ENCODE measurements at places on chromosomes 7 and 10. TPM values are rescaled to one million over a fixed set of nuclear protein-coding genes. Genes with fewer than 3 reads are reported as not detected.

DNA sequence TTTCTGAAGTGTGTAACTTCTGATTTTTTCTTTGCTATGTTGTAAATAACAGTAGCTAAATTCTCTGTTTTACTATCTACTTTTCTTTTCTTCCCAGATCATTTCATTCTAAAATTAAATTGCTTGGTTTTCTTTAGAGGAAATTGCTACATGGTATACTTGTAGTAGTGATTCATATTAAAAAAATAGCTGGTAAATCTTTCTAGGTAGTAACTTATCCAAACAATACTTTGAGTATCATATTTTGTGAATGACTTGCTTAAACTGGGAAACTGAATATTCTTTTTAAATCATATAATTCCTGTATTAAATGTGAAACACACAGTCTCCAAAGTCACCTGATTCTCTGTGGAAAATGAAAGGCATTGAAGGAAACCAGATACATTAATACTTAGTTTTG lies 85.5 kb downstream of the ZNRF2 start:
- DNase-seq, result no peak

Gene ARHGAP22
- 2.5 TPM for total RNA-seq

- DNase-seq, result no peak
Observed at GRCh38 chr7:40549372-40550039, 414.7 kb downstream of the SUGCT start.

DNA sequence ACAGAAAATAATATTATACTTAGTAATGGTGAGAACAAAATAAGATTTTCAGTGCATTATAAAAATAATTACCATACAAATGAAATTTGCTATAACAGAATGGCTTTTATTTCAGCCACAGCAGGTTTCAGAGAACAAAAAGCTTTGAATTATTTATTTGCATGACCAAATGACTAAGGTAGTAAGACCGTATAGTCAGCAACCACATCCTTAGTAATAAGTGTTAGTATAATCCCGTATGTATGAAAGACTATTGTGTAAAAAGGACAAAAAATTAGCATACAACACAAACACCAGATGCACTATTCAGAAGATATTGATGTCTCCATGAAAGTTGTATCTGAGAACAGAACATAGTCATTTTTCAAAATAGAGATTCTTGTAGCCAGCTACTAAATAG lies 12.2 kb downstream of the PDZD8 start:
- no peak for DNase-seq

- no peak for DNase-seq
Observed at GRCh38 chr10:94199565-94199964, 163.2 kb downstream of the NOC3L start.

Gene CYP2E1
- total RNA-seq, result 2.0 TPM

DNA sequence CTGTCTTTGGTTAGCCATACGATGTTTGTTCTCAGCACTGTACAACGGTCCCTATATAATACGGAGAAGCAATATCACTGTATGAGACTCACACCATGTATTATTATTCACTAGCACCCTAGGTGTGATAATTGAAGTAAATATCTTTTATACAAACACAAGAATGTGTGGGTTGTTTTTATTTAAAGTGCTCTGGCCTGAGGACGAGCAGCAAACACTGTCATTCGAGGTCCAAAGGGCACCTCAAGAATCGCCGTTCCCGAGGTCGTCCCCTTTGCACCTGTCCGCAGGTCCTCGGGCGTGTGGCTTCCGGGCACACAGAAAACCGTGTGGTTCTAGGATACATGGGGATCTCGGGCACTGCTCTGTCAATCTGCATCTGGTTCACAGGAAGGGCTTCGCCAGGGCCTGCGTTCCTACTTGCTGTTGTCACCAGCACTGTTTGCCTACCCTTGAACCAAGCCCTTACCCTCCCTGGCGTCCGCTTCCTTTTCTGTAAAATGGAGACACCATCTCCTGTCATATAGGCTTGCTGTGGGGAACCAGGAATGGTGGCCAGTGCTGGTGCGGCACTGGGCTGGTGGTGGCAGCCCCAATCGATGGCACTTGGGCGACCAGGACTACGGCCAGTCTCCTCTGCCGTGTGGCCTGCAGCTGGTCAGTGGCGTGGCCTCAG lies 28.5 kb upstream of the SH2B2 start:
- DNase-seq, result no peak

Gene SPDYE6
- total RNA-seq, result not detected

Gene NUPR2
- not detected for total RNA-seq

DNA sequence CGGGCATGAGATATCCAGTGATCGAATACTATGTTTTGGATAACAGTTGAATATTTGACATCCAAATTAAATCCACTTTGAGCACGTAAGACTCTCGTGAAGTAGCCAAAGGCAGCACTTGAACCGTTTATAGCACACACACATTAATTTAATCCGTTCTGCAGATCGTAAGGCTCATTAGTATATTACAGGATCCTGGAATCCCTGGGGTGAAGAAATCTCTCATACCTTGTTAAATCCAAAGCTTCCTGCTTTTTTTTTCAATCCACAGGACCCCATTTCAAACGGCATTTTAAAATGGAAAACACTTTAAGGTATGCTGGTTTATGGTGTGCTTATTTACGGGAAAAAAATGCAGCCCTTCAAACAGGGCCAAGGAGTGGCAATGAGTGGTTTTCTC lies 158.4 kb upstream of the ADARB2 start:
- no peak for DNase-seq

GRCh38 chr10:20396701-20397100 lies 500.4 kb downstream of the NEBL start:
- DNase-seq, result no peak

DNA sequence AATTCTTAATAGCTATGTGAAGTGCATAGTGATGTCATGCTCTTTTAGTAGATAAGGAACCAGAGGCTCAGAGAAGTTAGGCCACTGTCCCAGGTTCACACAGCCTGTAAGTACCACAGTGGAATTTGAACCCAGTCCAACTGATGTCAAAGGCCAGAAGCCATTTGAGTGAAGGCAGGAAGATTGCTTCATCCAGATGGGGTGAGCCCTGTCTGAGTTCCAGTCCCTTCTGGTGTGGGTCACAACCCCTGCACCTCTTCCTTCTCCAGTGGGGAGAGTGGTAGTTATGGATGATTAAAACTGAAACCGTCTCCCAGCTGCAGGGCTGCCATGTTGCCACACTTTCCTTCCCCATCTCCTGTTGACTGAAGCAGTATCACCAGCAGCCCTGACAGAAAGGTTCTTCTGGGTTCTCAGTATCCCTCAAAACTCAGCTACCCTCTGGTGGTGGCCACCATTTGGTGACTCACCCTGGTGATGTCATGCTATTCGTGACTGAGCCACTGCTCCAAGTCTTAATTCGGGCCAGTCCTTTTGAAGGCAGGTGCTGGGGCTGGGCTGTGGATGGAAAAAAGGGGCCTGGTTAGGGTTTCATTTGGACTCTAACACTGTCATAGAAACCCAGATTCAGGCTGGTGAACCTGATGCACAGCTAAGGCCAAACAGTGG lies 1.5 kb upstream of the C10orf95 start:
- no peak for DNase-seq

DNA sequence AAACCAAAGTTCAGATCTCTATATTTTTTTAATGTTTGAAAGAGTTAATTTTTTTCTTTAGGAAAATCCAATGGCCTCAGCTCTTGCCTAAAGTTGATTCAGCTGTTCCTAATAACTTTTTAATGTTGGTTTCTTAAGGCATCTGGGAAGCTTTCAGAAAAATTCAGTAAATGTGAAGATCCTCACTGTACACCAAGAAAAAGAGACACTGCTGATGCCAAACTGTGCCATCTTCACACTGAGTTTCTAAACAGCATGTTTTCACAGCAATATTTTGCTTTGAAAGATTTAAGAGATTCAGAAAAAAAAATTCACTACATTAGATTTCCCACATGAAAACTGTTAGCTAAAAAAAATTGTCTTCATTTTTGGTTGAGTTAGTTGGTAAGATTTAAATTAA lies 249.4 kb downstream of the NEBL start:
- DNase-seq, result no peak

Gene OR2A2
- total RNA-seq, result not detected

Gene PILRA
- 1.9 TPM for total RNA-seq

Gene ITGB8
- 2.3 TPM for total RNA-seq

DNA sequence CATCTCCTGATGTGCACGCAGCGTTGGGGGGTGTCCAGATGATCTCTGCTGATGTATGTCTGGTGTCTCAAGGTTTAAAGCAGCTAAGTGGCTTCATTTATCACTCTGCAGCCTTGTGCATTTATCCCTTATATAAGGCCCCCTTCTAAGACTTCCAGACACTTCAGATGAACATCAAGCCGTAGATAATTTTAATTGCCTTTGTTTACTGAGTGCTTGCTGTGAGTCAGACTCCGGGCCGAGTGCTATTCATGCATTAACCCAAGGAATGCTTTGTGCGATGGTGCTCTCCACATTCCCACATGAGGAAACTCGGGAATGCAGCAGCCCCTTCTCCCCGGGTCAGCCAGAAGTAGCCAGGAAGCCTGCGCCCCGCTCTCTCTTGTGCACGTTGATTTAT lies 328.6 kb upstream of the COBL start:
- no peak for DNase-seq

GRCh38 chr10:103986360-103986759 lies 19.4 kb downstream of the SLK start:
- DNase-seq, result no peak

DNA sequence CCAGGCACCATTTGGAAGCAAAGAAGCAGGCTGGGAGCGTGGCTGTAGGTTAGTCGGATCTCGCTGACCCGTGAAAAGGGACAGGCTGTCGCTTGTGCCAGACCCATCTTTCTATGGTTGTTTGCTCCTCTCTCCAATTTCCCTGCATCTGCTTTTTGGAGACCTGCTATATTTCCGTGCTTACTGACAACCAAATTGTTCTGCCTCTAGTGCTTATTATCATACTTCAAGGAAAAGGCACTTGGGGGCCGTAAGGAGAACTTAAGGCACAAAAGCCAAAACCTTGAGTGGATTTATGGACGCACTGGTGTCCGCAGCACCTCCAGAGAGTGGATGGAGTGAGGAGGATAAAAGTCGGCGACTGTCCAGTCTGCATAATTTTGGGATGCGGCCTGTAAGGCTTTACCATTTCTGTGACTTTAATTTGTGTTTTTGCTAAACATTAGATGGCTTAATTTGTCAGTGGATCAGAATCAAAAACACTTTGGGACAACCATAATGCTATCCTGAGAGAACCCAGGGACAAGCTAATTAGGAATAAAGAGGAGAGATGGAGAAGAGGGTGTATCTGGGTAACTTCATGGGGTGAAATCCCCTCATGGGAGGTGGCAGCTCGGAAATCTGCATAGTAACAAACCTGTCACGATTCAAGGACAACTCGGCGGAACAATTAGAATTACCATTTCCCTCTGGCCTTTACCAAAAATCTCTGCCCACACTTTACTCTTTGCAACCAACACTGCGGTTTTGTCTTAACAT lies 206.7 kb downstream of the HDAC9 start:
- no peak for DNase-seq

GRCh38 chr10:43785252-43785651 lies 136.6 kb upstream of the ZNF32 start:
- DNase-seq, result no peak

DNA sequence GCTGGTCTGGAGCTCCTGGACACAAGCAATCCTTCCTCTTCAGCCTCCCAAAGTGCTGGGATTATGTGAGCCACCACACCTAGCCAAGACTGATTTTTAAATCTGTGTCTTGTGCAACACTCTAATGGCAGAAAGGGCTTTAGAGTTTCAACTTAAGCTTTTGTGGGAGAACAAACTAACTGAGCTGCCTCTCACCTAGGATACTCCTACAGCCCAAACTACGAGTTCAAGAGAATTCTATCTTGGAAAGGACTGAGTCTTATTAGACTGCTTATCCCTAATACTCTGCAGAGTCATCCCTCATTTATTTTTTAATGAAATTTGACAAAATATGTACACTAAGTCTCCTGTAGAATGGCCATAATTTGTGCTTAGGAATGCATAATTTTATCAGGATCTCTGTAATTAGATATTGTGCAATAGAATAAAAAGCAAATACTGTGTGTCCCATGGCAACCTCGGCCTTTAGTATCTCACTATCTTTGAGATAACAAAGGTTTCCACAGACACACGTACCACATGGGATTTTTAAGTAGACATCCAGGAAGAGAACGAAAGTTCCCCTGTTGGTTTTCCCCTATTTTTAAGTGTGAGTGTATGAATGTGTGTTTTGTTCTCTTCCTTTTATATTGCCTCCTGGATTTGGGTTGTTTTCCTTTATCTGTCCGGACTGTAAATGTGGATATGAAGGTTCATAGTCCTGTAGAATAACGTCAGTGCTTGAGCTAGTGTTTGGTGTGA lies 199.4 kb upstream of the TCF7L2 start:
- no peak for DNase-seq

- DNase-seq, result no peak
Observed at GRCh38 chr7:137539111-137539715, 195.7 kb upstream of the PTN start.

Gene TFEC
- total RNA-seq, result 0.41 TPM

GRCh38 chr7:805261-805660 lies 27.0 kb upstream of the SUN1 start:
- DNase-seq, result peak; percentile 48

GRCh38 chr10:123890226-123890625 lies 1.4 kb downstream of the CPXM2 start:
- no peak for DNase-seq

Gene TDRD1
- 7.0 TPM for total RNA-seq

GRCh38 chr7:87144173-87144657 lies 8.0 kb upstream of the DMTF1 start:
- no peak for DNase-seq

DNA sequence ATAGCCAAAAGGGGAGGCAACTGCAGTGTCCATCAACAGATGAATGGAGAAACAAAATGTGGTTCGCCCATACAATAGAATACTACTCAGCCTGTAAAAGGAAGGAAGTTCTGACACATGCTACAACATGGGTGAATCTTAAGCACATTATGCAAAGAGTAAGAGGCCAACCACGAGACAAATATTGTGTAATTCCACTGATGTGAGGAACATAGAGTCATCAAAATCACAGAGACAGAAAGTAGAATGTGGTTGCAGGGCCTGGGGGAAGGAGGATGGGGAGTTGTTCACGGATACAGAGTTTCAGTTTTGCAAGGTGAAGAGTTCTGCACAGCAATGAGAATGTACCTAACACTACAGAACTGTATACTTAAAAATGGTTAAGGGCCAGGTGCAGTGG lies 13.7 kb upstream of the C10orf71 start:
- DNase-seq, result no peak

DNA sequence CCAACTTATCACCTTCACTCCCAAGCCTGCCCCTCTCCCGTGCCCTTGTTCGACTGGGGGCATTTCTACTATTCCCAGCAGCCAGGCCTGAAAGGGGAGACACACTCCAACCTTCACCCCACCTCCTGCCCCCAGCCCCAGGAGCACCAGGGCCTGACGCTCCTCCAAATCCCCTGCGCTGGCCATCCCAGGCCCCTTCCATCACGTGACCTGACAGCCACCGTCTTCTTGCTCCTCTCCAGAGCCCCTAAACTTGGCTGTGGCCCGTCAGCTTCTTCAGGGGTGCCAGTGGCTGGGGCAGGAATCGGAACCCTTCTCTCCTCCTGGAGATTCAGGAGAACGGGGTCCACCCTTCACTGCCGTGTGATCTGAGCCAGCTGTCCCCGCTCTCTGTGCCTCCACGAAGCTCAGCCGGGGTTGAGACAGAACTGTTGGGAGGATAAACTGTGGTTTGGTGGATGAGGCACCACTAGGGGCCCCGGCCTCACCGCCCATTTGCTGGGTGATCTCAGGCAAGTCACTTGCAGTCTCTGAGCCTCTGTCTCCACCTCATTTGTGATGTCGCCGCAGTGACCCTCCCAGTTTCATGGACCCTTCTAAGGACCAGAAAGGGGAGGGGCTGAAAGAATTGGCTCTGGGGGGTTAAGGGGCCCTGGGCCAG lies 91.0 kb downstream of the MYL10 start:
- DNase-seq, result no peak
